Activated T-cell treated with anti-CD3 and anti-CD28 coated beads for 1 hour (primary cell): ENCODE measurements at places on chromosomes 5 and 9.

GRCh38 chr5:34977934-34978613 lies 48.7 kb downstream of the DNAJC21 start:
- no peak for DNase-seq

DNA sequence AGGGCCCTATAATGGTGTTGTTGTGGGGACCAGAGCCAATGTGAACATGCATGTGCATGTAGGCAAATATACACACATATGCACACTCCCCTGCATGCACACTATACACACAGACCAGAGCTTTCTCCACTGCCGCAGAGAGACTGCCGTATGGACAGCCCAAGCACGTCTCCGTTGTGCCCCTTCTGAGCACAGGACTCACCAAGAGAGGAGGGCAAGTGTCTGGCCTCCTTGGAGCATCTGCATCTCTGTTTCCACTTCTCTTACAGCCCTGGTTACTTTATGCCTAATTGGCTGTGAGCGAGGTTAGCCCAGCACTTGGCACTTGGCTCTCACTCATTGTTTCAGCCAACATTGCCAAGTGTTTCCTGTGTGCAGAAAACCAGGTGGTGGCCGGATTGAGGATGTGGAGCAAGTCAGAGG lies 30.4 kb downstream of the CSF2 start:
- no peak for DNase-seq

DNA sequence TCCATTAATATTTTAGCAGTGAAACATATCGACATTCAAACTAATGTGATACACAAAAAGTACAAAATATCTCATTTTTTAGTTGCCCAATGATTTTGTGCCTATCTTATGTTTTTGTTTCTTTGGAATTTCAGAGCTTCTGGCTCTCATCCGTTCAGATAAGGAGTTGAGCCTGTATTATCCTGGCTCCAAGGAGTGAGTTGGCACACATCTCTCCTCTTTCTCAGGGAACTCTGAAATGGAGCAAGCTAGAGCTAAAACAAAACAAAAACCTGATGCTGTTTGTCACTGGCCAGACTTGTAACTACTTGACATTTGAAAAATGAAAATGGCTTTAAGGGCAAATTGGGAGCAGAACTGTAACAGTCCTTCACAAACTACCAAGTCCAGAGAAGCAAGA lies 131.3 kb upstream of the SLC28A3 start:
- DNase-seq: no peak

- no peak for DNase-seq
Measured at GRCh38 chr5:178587763-178588611, 2.2 kb downstream of the COL23A1 start.

- no peak for DNase-seq
Measured at GRCh38 chr5:75335952-75336614, 937 bp upstream of the HMGCR start.

- DNase-seq: no peak
Measured at GRCh38 chr9:34579808-34580163, 9.7 kb downstream of the CNTFR start.

DNA sequence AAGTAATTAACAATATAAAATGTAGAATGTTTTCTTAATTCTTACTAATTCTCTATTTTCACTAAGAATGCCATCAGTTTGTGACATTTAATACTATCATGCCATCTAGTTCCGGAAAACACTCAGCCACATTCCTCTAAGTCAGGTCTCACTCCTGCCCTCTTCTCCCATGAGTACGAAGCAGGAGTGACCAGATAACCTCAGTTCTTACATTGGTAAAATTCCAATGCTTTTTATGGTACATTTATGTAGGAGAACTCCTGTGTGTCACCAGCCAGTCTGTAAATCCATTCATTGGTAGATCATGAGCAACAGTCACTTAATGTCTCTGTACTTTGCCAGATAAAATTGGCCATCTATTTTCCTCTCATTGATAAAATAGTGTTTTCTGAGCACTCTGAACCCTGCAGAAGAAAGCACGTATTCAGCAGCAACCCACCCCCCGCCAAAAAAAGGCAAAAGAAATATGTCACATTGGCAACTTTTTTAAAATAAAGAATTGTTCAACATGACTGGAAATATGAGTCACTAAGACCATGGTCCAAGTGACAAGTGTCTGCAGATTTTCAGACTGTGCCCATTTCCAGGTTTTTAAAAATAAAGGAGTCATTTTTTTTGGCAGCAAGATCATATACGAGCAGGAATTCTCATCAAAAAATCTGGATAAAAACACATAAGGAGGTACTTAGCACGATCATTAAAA lies 11.8 kb downstream of the GLIS3 start:
- no peak for DNase-seq

DNA sequence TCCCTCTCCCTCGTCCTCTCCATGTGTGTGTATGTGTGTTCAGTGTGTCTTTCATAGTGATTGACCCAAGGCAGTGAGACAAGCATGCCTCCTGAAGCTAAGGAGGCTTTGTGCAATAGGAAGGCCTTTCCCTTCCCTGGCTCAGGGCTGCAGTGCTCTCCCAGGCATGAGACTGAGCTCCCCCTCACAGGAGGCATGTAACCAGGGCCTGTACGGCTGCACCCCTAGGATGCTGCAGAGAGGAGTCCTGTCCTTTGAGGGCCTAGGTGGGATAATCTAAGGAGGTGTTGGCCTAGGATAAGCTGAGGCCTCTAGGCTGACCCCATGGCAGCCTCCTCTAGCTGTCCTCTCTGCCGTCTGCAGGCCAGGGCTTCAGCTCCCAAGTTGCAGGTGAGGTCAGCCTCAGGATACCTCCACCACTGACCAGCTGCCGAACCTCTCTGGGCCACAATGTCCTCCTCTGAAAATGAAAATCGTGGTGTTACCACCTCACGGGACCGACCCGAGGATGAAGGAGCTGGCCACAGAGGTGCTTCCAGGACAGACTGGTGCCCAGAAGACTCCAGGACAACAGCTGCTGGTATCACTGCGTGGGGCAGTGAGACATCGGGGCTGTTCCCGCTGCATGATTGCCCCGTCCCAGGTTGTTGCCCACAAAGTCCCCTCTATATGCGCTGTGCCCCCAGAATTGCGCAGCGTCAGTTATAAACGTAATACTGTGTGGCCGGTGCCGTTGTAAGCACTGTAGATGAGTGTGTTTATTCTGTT lies 129.6 kb downstream of the BARX1 start:
- no peak for DNase-seq

DNA sequence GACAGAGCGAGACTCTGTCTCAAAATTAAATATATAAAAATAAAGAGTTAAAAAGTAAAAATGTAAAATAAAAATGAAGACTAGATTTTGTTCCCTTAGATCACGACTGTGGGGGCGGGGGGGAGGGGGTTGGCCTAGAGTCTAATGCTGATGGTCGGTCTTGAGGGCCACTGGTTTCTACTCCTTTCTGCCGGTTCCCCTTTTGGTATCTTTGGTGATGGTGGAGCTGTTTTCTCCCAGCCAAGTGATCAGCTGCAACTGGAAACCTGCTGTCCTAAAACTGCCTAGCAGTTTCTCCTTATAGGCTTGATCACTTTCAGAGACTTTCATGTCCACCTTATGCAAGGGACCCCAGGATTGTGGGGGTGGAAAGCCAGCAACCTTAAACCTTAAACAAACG lies 1.1 kb downstream of the SRD5A1 start:
- no peak for DNase-seq

- no peak for DNase-seq
Measured at GRCh38 chr9:136516191-136516654, 29.6 kb downstream of the NOTCH1 start.

- DNase-seq: no peak
Measured at GRCh38 chr5:61964201-61964600, 341.8 kb upstream of the KIF2A start.

DNA sequence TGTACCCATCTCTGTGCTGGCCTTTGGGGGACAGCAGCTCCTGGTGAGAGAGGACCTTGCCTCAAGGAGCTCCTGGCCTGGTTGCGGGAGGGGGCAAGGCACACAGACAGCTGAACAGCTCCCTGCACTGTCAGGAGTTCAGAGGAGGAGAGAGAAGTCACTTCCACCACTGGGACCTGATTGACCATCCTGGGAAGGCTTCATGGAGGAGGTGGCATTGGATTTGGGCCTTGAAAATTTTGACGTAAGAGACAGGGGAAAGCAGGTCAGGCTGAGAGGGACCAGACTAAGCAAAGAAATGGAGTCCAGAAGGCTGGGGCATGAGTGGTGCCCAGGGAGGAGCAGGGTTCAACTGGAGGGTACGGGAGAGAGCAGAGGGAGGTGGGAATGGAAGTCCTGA lies 20.3 kb upstream of the DAB2IP start:
- DNase-seq: no peak

DNA sequence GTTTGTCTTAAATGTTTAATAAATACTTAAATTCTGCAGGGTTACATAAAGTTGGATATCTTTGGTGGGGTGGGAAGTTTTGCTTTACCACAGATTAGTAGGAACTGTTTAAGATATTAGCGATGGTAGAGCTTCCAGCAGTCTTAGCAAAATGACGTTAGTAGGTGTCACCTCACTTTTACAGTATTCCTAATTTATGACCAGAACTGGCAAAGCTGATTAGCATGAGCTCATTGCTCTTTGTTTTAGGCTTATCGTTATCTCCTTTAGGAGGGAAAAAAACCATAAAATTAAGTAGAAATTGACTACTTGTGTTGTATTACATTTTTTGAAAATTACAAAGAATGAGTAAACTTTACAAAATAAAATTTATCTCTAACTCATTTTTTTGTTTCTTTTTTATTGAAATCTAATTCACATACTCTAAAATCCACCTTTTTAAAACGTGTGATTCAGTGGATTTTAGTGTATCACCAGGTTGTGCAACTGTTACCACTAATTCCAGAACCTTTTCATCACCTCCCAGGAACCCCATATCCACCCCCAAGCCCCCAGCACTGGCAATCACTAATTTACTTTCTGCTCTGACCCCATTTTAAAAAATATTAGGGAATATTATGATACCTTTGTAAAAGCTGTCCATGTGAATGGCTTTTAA lies 129.5 kb downstream of the TRIO start:
- no peak for DNase-seq

DNA sequence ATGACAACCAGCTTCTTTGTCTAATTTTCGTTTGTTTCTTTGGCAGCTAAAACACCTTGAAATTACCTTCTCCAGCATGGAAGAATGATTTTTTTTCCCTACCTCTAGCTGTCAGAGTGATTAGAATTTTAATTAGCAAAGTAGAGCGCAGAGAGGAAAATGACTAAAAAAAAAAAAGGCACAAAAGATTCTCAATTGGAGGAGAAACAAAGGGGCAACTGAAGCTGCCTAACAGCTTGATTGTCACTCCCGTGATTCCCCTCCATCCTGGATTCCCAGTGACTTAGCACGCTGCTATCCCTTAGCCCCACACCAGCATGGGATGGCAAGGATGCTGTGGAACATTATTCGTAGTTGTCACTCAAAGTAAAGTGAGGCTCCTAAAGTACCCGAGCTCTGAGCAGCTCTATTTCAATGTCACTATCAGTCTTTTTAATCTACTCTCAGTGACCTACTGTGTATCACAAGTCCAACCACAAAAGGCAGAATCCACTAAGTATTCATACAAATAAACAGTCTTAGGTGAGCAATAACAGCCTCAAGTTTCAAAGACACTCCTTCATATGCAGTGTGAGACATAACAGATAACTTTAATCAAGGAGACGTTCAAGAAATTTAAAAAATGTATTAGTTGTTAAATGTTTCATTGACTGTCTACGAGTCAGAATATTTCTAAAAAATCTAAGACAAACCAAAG lies 710.0 kb upstream of the GRAMD2B start:
- no peak for DNase-seq

- no peak for DNase-seq
Measured at GRCh38 chr5:80296121-80296520, 23.7 kb upstream of the SPZ1 start.

DNA sequence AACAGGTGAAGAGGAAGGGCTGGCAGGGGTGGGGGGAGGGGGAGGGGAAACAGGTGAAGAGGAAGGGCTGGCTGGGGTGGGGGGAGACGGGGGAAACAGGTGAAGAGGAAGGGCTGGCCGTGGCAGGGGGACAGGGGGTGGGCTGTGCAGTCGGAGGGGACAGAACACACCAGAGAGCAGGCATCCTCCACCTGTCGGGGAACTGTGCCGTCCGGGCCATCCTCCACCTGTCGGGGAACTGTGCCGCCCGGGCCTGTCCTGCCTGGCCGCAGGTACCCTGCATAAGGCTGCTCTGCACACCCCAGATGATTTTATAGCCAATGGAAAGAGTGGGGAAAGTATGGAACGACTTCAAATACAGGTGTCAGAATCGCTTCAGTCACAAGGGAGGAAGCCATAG lies 32.5 kb upstream of the PPP1R26 start:
- DNase-seq: no peak

- DNase-seq: no peak
Measured at GRCh38 chr9:86563936-86564335, 209.7 kb upstream of the TUT7 start.
